ENCODE measurements at places on chromosomes 3 and 15. TPM values are rescaled to one million over a fixed set of nuclear protein-coding genes. Genes with fewer than 3 reads are reported as not detected.

GRCh38 chr15:28903555-28903954 is 17.8 kb downstream of the APBA2 start:
- H3K4me1 ChIP-seq, result no peaks in the 10 kb centered on the region
- H3K36me3 ChIP-seq, result peaks cover 4% of the 10 kb centered on the region
- no peaks in the 10 kb centered on the region for H3K27me3 ChIP-seq
- H3K27ac ChIP-seq, result no peak overlapping the region

DNA sequence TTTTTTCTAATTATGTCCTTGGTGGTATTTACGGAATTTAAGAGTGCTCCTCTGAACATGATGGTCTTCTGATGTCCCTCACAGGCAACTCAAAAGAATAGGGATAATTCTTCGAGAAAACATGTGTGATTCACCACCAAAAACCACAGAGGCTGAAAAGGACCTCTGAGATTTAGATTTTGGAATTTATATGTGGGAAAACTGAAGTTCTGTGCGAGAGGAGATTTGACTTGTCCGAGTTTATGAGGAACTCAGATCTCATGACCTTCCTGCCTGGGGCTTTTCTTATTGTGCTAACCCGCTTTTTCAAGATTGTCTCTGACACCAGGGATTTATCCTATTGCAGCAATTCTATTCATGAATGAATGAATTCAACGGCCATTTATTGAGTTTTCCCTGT is 142.4 kb downstream of the FAM43A start:
- no peak overlapping the region for H3K4me3 ChIP-seq
- peaks cover 4% of the 10 kb centered on the region for H3K4me1 ChIP-seq
- H3K36me3 ChIP-seq, result no peaks in the 10 kb centered on the region
- H3K27me3 ChIP-seq, result peaks cover 13% of the 10 kb centered on the region

- DNase-seq, result no peak
- H3K27me3 ChIP-seq, result no peaks in the 10 kb centered on the region
- peaks cover 5% of the 10 kb centered on the region for H3K36me3 ChIP-seq
- H3K4me1 ChIP-seq, result peaks cover 26% of the 10 kb centered on the region
Measured at GRCh38 chr3:15634671-15635070, 33.1 kb downstream of the BTD start.

DNA sequence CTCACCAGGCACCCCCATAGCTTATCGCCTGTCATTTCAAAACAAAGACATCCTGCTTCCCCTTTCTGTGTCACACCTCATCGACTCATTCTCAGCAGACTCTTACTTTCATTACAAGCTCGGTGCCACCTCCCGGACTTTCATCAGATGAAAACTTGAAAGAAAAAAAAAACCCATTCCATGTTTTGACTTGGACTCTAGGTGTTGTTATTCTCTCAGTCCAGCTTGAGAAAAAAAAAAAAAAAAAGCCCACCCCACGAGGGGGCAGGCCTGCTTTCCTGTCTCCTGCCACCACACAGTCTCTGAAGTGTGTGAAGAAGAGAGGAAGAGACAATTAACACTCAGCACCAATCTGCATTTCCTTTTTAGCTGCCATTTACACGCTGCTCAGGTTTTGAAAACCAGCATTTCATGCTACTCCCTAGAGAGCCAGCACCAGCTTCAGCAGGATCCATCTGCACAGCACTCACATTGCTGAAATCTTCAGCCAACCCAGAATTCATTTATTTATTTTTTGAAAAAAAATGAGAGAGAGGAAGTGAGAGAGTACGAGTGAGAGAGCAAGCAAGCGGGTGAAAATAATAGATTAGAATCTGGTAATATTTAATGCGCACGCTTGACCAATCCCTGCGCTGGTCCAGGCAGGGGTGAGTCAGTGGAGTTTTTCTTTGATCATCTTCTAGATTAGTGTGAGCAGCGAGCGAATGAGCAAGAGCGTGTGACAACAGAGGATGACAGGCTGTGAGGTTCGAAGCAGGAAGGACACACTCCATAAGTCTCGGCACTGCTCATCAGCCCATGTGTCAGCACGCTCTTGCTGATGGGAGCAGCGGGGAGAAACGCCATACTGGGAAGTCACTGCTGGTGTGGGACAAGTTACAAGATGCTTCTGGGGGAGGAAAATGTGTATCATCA is 23.5 kb downstream of the ZNF80 start:
- peaks cover 4% of the 10 kb centered on the region for H3K27me3 ChIP-seq
- no peak overlapping the region for H3K27ac ChIP-seq
- H3K36me3 ChIP-seq, result no peaks in the 10 kb centered on the region
- DNase-seq, result no peak
- no peak overlapping the region for H3K4me3 ChIP-seq

GRCh38 chr3:137335478-137335877 is 377.7 kb downstream of the IL20RB start:
- DNase-seq, result no peak
- H3K27me3 ChIP-seq, result peaks cover 38% of the 10 kb centered on the region
- no peak overlapping the region for H3K4me3 ChIP-seq
- no peaks in the 10 kb centered on the region for H3K4me1 ChIP-seq

GRCh38 chr3:124887177-124887931 is at the start of gene ITGB5:
TSS of gene ITGB5 (minus strand) at chr3:124887365. CDS start at chr3:124887000, 365 bp downstream.
- peak within 1 kb of the TSS; percentile 86 for H3K27ac ChIP-seq
- peak within 1 kb of the TSS; percentile 78 for H3K4me3 ChIP-seq
- H3K4me1 ChIP-seq, result peaks cover 21% of the 10 kb centered on the region
- H3K36me3 ChIP-seq, result no peaks in the 10 kb centered on the region
- peak; percentile 64 for DNase-seq

GRCh38 chr3:10683106-10683505 is 132.9 kb upstream of the SLC6A11 start:
- no peak overlapping the region for H3K4me3 ChIP-seq
- DNase-seq, result no peak
- peaks cover 12% of the 10 kb centered on the region for H3K27me3 ChIP-seq
- H3K4me1 ChIP-seq, result no peaks in the 10 kb centered on the region

- peaks cover 2% of the 10 kb centered on the region for H3K27me3 ChIP-seq
- no peaks in the 10 kb centered on the region for H3K36me3 ChIP-seq
- no peak for DNase-seq
- no peak overlapping the region for H3K4me3 ChIP-seq
Measured at GRCh38 chr3:47370887-47371697, 9.7 kb upstream of the PTPN23 start.

GRCh38 chr3:160008961-160009360 is 20.3 kb downstream of the IL12A start:
- no peaks in the 10 kb centered on the region for H3K36me3 ChIP-seq
- H3K27ac ChIP-seq, result no peak overlapping the region
- H3K4me3 ChIP-seq, result no peak overlapping the region
- DNase-seq, result no peak
- peaks cover 13% of the 10 kb centered on the region for H3K27me3 ChIP-seq
- H3K4me1 ChIP-seq, result no peaks in the 10 kb centered on the region

- no peaks in the 10 kb centered on the region for H3K4me1 ChIP-seq
- no peaks in the 10 kb centered on the region for H3K27me3 ChIP-seq
- no peak overlapping the region for H3K27ac ChIP-seq
- H3K36me3 ChIP-seq, result peaks cover 13% of the 10 kb centered on the region
Measured at GRCh38 chr15:81789403-81789802, 256.4 kb downstream of the MEX3B start.

- no peak for DNase-seq
- no peak overlapping the region for H3K27ac ChIP-seq
- peaks cover 1% of the 10 kb centered on the region for H3K4me1 ChIP-seq
- H3K4me3 ChIP-seq, result no peak overlapping the region
Measured at GRCh38 chr3:184896336-184896735, 84.4 kb downstream of the VPS8 start.

DNA sequence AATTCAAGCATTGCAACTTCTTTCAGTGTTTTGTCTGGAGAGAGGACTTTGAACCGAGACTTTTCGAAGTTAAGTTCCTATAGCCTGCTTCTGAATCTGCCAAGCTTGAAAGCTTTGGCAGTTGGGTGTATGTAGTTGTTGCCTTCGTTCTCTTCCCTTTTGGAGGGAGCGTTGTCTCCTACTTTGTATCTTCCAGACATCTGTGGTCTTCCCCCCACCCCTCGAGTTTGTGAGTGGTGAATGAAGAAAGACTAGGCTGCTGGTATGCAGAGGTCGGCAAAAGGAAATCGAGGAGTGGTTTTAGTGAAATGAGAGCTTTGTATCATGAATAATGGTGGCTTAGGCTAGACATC is 1.3 kb downstream of the CTNNB1 start:
- H3K4me1 ChIP-seq, result peaks cover 46% of the 10 kb centered on the region
- H3K27me3 ChIP-seq, result peaks cover 3% of the 10 kb centered on the region
- no peak for DNase-seq
- peaks cover 1% of the 10 kb centered on the region for H3K36me3 ChIP-seq
- H3K4me3 ChIP-seq, result peak overlapping the region; percentile 91

DNA sequence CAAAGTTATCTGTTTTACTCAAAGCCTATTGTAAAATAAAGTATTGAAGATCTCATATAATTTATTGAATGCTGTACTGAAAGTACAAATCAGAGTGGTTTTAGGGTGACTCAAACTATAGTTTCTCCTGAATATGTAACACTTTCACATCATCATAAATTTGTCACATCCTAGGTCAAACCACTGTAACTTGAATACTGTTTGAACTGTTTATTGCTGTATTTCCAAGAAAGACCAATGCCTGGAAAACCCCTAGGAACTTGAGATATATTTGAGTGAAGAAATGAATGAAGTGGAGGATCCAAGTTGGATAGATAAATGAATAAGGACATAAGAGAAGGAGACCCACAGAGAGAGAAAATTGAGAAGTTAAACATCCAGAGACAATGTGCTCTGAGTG is 348.2 kb downstream of the GRM7 start:
- no peak overlapping the region for H3K4me3 ChIP-seq
- no peaks in the 10 kb centered on the region for H3K27me3 ChIP-seq
- H3K4me1 ChIP-seq, result peaks cover 1% of the 10 kb centered on the region
- DNase-seq, result no peak
- no peak overlapping the region for H3K27ac ChIP-seq
- no peaks in the 10 kb centered on the region for H3K36me3 ChIP-seq

- H3K27ac ChIP-seq, result no peak overlapping the region
- DNase-seq, result no peak
- peaks cover 2% of the 10 kb centered on the region for H3K4me1 ChIP-seq
Measured at GRCh38 chr3:107641572-107642307, 119.0 kb downstream of the BBX start.

DNA sequence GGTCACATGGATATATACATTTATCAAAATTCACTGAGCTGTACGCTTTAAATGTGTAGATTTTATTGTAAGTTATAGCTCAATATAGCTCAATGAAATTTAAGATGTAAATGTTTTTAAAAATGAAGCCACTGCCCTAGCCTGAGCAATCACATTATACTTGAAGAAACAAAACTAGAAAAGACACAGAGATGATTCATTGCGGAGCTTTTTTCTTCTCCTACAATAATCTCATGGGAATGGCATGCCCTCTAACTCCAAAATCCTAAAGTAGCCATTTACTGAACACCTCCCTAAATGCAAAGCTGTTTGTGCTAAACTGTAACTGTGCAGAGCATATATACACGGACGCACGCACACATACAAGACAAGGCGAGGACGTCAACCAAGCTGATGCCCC is 84.2 kb downstream of the MYO9A start:
- H3K4me3 ChIP-seq, result no peak overlapping the region
- no peak for DNase-seq
- peaks cover 12% of the 10 kb centered on the region for H3K36me3 ChIP-seq
- peaks cover 3% of the 10 kb centered on the region for H3K4me1 ChIP-seq
- H3K27ac ChIP-seq, result no peak overlapping the region

- H3K4me3 ChIP-seq, result no peak overlapping the region
- no peak overlapping the region for H3K27ac ChIP-seq
- no peaks in the 10 kb centered on the region for H3K36me3 ChIP-seq
- no peaks in the 10 kb centered on the region for H3K4me1 ChIP-seq
- DNase-seq, result no peak
- no peaks in the 10 kb centered on the region for H3K27me3 ChIP-seq
Measured at GRCh38 chr3:104642827-104643226, 723.9 kb upstream of the ALCAM start.

DNA sequence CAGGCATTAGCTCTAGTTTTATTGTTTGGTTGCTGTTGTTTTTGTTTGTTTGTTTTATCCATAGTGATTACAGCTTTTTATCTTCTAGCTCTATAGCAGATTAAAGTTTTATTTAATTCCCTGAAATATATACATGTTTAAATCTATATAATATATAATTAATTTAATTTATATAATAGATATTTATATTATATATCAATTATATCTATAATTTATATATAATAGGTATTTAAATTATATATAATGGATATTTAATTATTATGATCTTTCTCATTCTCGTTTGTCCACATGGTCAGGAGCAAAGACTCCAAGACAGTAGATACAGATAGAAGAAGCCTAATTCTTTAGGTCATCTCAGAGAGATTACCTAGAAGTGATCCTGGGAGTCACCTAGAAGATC is 238.8 kb upstream of the GPR149 start:
- H3K4me1 ChIP-seq, result no peaks in the 10 kb centered on the region
- no peak overlapping the region for H3K27ac ChIP-seq
- H3K27me3 ChIP-seq, result no peaks in the 10 kb centered on the region
- no peaks in the 10 kb centered on the region for H3K36me3 ChIP-seq
- H3K4me3 ChIP-seq, result no peak overlapping the region

- H3K36me3 ChIP-seq, result no peaks in the 10 kb centered on the region
- no peak overlapping the region for H3K27ac ChIP-seq
- H3K4me3 ChIP-seq, result no peak overlapping the region
- H3K27me3 ChIP-seq, result peaks cover 10% of the 10 kb centered on the region
- H3K4me1 ChIP-seq, result peaks cover 57% of the 10 kb centered on the region
Measured at GRCh38 chr3:193813501-193813830, 220.5 kb downstream of the OPA1 start.

- peaks cover 1% of the 10 kb centered on the region for H3K36me3 ChIP-seq
- no peak for DNase-seq
- no peak overlapping the region for H3K4me3 ChIP-seq
- H3K27me3 ChIP-seq, result no peaks in the 10 kb centered on the region
- H3K27ac ChIP-seq, result no peak overlapping the region
Measured at GRCh38 chr15:42716125-42716524, 20.8 kb downstream of the CDAN1 start.

- DNase-seq, result no peak
- H3K36me3 ChIP-seq, result peaks cover 34% of the 10 kb centered on the region
- no peak overlapping the region for H3K4me3 ChIP-seq
- no peaks in the 10 kb centered on the region for H3K4me1 ChIP-seq
Measured at GRCh38 chr3:37031096-37031682, 37.9 kb downstream of the MLH1 start.

GRCh38 chr3:128462931-128463330 is 3.8 kb downstream of the DNAJB8 start:
- H3K27ac ChIP-seq, result no peak overlapping the region
- H3K4me3 ChIP-seq, result no peak overlapping the region
- H3K36me3 ChIP-seq, result no peaks in the 10 kb centered on the region
- no peak for DNase-seq
- H3K27me3 ChIP-seq, result peaks cover 65% of the 10 kb centered on the region

Gene CNTN3
- 12.7 TPM for total RNA-seq

Gene ITIH1
- total RNA-seq, result 14.1 TPM

Gene IL17RE
- total RNA-seq, result 4.9 TPM

Gene THAP10
- total RNA-seq, result 4.5 TPM

Gene PKM
- total RNA-seq, result 511 TPM

Gene TP63
- total RNA-seq, result 1.6 TPM

Gene PDCD7
- 34.4 TPM for total RNA-seq

Gene CPNE9
- 0.69 TPM for total RNA-seq

Gene TCAIM
- 33.8 TPM for total RNA-seq
